ENCODE measurements at places on chromosomes 2 and 18.
A peak's percentile ranks its signal among the peaks of the same experiment; 100 is the strongest.

GRCh38 chr2:223591596-223591995, 10.6 kb downstream of the SCG2 start:
- no peak for DNase-seq

DNA sequence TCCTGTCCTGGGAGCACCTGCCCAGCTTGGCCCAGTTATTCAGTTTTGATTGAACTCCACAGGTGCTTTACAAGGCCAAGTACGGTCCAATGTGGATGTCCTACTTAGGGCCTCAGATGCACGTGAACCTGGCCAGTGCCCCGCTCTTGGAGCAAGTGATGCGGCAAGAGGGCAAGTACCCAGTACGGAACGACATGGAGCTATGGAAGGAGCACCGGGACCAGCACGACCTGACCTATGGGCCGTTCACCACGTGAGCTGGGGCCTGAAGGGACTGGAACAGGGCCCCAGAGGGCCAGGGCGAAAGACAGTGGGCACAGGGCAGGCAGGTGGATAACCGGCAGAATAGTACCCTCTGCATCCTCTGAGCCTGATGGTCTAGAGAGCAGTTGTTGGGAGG, 22.1 kb downstream of the PRKAG3 start:
- no peak for DNase-seq

- DNase-seq: no peak
Measured at GRCh38 chr2:121483846-121484245, 46.8 kb upstream of the RNU4ATAC start.

- DNase-seq: no peak
Measured at GRCh38 chr2:223731503-223731902, 105.9 kb downstream of the AP1S3 start.

GRCh38 chr18:9796935-9797549, 88.7 kb upstream of the TXNDC2 start:
- no peak for DNase-seq

DNA sequence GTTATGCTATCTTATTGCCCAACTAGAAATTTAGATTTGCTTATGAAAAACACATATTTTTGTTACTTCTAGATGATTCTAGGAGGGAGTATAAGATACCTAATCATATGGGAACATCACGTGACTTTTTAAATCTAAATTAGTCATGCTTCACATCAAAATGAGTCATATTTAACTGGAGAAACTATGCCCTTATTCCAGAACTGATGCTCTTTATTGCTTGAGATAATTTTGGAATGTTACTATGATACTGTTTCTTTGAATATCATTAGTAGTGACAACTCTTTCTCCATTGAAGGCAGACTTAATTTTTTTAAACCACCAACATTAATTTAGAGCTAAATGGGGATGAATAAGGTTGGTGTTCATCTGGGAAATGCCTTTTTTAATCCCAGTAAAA, 19.9 kb upstream of the ELAC1 start:
- DNase-seq: peak; percentile 28

- DNase-seq: no peak
Measured at GRCh38 chr2:181036445-181036844, 56.0 kb downstream of the UBE2E3 start.

GRCh38 chr2:44233450-44234128, 41.7 kb upstream of the SLC3A1 start:
- peak; percentile 61 for DNase-seq

GRCh38 chr18:76493213-76494161, 1.6 kb downstream of the ZNF516 start:
- peak; percentile 50 for DNase-seq

GRCh38 chr2:144326825-144327224, 193.1 kb downstream of the ZEB2 start:
- no peak for DNase-seq

All from epithelial cell of esophagus (primary cell).